ENCODE measurements at places on chromosomes 2 and 18. TPM values are rescaled to one million over a fixed set of nuclear protein-coding genes. Genes with fewer than 3 reads are reported as not detected.

APOB gene
- total RNA-seq, result 0.49 TPM

- H3K27me3 ChIP-seq, result no peaks in the 10 kb centered on the region
- peaks cover 5% of the 10 kb centered on the region for H3K4me1 ChIP-seq
- no peak overlapping the region for H3K4me3 ChIP-seq
- H3K27ac ChIP-seq, result no peak overlapping the region
- H3K36me3 ChIP-seq, result no peaks in the 10 kb centered on the region
Measured at GRCh38 chr2:23518481-23519333, 133.7 kb downstream of the KLHL29 start.

DNA sequence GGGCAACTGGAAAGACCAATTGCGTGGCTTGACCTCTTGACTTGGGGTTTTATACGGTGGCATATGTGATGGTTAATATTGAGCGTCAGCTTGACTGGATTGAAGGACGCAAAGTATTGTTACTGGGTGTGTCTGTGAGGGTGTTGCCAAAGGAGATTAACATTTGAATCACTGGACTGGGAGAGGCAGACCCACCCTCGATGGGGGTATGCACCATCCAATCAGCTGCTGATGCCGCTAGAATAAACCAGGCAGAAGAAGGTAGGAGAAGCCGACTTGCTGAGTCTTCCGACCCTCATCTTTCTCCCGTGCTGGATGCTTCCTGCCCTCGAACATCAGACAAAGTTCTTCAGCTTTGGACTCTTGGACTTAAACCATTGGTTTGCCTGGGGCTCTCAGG is 34.2 kb upstream of the YPEL5 start:
- H3K4me3 ChIP-seq, result no peak overlapping the region
- no peaks in the 10 kb centered on the region for H3K36me3 ChIP-seq
- no peaks in the 10 kb centered on the region for H3K27me3 ChIP-seq
- no peak for DNase-seq
- no peaks in the 10 kb centered on the region for H3K4me1 ChIP-seq

FAM110C gene
- total RNA-seq, result 4.8 TPM

RUFY4 gene
- not detected for total RNA-seq

CFAP65 gene
- total RNA-seq, result not detected

GRCh38 chr2:12389344-12390045 is 327.2 kb upstream of the TRIB2 start:
- no peak overlapping the region for H3K4me3 ChIP-seq
- H3K4me1 ChIP-seq, result no peaks in the 10 kb centered on the region

DNA sequence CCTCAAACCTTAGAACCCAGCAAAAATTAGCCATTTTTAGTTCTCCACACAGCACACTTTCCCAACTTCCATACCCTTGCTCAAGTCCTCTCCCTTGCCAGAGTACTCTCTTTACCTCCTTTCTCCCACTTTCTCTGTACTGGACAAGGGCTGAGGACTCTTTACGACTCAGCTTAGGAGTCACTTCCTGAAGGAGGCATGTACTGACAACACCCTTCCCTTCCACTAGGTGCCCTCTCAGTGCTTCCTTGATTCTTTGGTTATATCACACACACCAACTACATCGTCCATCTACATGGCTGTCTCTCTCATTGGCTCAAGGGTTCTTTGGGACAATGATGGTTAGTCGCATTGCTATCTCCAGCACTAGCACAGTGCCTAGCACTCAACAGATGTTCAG is 5.2 kb upstream of the C18orf63 start:
- no peaks in the 10 kb centered on the region for H3K36me3 ChIP-seq
- no peaks in the 10 kb centered on the region for H3K27me3 ChIP-seq
- no peaks in the 10 kb centered on the region for H3K4me1 ChIP-seq
- no peak overlapping the region for H3K4me3 ChIP-seq
- no peak for DNase-seq

GRCh38 chr2:60569680-60570111 is 16.2 kb upstream of the BCL11A start:
- DNase-seq, result no peak
- H3K4me1 ChIP-seq, result peaks cover 8% of the 10 kb centered on the region
- H3K27me3 ChIP-seq, result peaks cover 79% of the 10 kb centered on the region
- H3K4me3 ChIP-seq, result no peak overlapping the region
- H3K36me3 ChIP-seq, result no peaks in the 10 kb centered on the region
- no peak overlapping the region for H3K27ac ChIP-seq

ADD2 gene
- 1.4 TPM for total RNA-seq

VIT gene
- 0.32 TPM for total RNA-seq

DNA sequence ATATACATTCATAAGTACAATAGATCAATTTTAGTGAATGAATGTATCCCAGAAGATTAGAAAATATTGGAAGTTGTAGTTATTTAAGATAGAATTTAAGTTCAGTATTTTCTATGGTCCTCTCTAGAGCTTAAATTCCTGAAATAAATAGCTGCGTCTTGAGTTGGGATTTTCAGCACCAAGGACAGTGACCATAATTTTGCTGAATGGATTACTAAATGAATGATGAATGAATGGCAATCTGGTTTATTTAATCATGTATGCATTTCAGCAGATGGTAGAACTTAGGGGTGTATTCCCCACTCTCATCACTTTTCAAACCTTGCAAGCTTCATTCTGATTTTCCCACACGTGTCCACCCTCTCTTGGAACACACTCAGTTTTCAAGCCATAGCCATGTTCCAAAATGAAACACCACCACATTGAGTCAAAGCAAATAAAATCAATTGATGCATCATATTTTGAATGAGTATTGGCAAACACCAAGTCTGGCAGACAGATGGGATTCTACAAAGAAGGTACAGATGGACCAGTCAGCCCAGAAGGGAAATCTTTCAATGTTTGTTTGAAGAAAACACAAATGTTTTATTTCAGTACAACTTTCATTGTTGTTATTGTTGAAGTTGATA is 362.2 kb upstream of the NXPH2 start:
- H3K4me3 ChIP-seq, result no peak overlapping the region
- no peak overlapping the region for H3K27ac ChIP-seq
- no peaks in the 10 kb centered on the region for H3K4me1 ChIP-seq
- DNase-seq, result no peak

RPL31 gene
- total RNA-seq, result 1,071 TPM

TBR1 gene
- not detected for total RNA-seq

GRCh38 chr2:68118816-68119215 is 38.9 kb upstream of the PNO1 start:
- H3K36me3 ChIP-seq, result no peaks in the 10 kb centered on the region
- no peak overlapping the region for H3K4me3 ChIP-seq
- DNase-seq, result no peak

ALK gene
- not detected for total RNA-seq

PROKR1 gene
- not detected for total RNA-seq

DNA sequence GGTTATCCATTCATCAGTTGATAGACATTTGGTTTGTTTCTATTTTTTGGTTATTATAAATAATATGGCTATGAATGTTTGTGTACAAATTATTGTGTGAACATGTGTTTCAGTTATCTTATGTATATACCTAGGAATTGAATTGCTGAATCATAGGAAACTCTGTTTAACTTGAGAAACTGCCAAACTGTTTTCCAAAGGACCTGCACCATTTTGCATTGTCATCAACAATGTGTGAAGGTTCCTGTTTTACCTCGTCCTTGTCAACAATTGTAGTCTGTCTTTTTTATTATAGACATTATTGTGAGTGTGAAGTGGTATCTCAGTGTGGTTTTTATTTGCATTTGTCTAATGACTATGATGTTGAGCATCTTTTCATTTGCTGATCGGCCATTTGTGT is 17.1 kb downstream of the PDK1 start:
- no peak overlapping the region for H3K27ac ChIP-seq
- peaks cover 19% of the 10 kb centered on the region for H3K36me3 ChIP-seq
- DNase-seq, result no peak
- no peak overlapping the region for H3K4me3 ChIP-seq
- no peaks in the 10 kb centered on the region for H3K27me3 ChIP-seq
- no peaks in the 10 kb centered on the region for H3K4me1 ChIP-seq

ABCB6 gene
- total RNA-seq, result 18.2 TPM
